A549 treated with Hydrocortisone at 1 μM for 4 hours (cell line): ENCODE measurements at places on chromosomes 2 and 18. TPM values are rescaled to one million over a fixed set of nuclear protein-coding genes. Genes with fewer than 3 reads are reported as not detected.

TWIST2 gene
- total RNA-seq, result 8.2 to 17.0 TPM (median 14.9 TPM) in 5 replicates

PSMA8 gene
- total RNA-seq, result not detected in 5 replicates

DUSP19 gene
- 0.34 to 1.1 TPM (median 0.73 TPM) in 5 replicates for total RNA-seq

TMEM247 gene
- not detected in 5 replicates for total RNA-seq
